Foreskin keratinocyte (primary cell): ENCODE measurements at places on chromosomes 6 and 20. TPM values are rescaled to one million over a fixed set of nuclear protein-coding genes. Genes with fewer than 3 reads are reported as not detected.
A peak's percentile ranks its signal among the peaks of the same experiment; 100 is the strongest.

DNA sequence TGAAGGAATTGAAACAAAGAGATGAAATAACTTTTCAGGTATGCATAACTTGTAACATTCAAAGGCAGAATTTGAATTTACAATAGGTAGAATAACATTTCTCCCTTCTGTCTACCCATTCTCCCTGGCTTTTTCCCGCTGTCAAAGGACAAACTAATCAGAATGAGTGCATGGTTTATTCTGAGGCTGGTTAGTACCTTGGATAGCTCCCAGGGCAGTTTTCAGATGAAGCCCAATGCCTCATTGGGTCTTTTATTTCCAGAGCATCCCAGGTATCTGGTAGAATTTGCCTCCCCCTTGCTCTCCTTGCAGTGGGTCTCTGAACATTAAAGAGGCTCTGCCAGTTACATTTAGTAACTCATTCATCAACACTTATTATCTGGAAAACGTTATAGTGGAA, 665.5 kb downstream of the BCKDHB start:
- DNase-seq: peak; percentile 42

GRCh38 chr6:27669295-27669623, 196.4 kb upstream of the ZNF184 start:
- DNase-seq: peak; percentile 22

- DNase-seq: peak; percentile 51
Measured at GRCh38 chr6:25017932-25018567, 82.3 kb upstream of the RIPOR2 start.

- DNase-seq: no peak
Measured at GRCh38 chr6:129212081-129212480, 329.1 kb downstream of the LAMA2 start.

- DNase-seq: no peak
Measured at GRCh38 chr6:135158397-135158796, 22.7 kb upstream of the MYB start.

GRCh38 chr6:170523256-170524171, 29.6 kb downstream of the PSMB1 start:
- no peak for DNase-seq

DNA sequence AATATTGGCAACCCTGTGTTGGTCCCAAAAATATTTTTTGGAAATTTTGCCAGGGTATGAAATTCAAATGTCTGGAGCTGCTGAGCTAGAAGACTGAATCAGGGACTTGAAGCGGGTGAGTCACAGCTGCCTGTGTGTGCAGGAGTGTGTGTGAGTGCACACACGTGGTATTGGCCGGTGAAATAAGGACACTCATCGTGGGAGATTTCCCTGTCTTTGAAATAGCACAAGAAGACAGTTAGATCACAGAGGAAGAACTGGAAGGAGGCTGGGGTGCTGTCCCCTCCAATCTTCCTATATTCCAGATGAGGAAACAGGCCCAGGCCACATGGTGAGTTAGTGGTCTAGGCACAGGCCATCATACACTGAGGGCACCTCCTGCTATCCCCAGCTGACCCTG, 123.8 kb upstream of the MLN start:
- DNase-seq: peak; percentile 32

- no peak for DNase-seq
Measured at GRCh38 chr6:56724455-56724854, 81.8 kb upstream of the DST start.

Gene MYLK2
- total RNA-seq: 0.07 TPM in 2 replicates

Gene THEMIS
- not detected in 2 replicates for total RNA-seq

Gene LGSN
- total RNA-seq: not detected in 2 replicates

Gene EYA4
- not detected in 2 replicates for total RNA-seq

Gene OR2H1
- not detected in 2 replicates for total RNA-seq

Gene SRSF12
- 0.32 and 0.51 TPM in 2 replicates for total RNA-seq

Gene BFSP1
- total RNA-seq: 1.4 and 1.8 TPM in 2 replicates
